ACHN (cell line): ENCODE measurements at places on chromosomes 12 and 14.
A peak's percentile ranks its signal among the peaks of the same experiment; 100 is the strongest.

GRCh38 chr12:4526923-4527546 lies 11.7 kb upstream of the RAD51AP1 start:
- DNase-seq: peak; percentile 64

DNA sequence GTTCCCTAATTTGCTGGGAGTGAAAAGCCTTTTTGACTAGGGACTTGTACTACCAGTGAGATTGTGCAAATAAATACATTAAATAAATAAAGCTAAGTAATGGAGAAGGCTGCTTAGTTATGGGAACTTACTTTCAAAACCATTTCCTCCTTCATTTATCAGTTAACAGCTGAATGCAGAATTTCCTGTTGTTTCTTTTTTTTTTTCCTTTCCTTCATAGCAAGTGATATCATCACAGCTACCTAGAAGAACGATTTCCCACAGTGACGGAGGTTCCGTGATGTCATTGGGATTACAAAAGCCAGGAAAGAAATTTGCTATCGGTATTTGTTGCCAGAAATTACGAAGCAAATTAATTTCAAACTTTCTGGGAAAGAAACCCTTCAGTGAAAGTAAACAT lies 42.1 kb upstream of the SOCS2 start:
- DNase-seq: no peak

DNA sequence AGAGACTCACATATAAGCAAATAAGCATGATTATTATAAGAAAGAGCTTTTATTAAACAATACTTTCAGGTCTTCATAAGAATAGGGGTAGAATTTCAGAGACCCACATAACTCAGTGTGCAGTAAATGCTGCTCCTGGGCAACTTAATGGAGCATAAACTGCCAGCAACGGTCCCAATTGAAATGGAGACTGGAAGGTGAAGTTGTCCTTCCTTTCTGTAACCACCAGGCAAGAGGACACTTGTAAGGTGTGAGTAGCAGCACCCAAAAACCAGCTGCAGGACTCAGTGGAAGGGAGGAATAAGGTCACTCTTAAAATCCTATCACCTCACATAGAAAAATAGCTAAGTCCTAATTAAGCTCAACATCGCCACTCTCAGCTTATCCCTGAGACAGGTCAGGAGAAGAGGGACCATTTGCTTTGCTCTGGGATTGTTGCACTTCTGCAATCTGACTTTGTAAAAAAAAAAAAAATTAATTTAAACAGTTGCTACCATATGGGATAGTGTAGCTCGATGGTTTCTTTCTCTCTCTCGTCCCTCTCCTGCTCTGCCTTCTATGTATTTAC lies 22.7 kb upstream of the LTA4H start:
- DNase-seq: no peak

DNA sequence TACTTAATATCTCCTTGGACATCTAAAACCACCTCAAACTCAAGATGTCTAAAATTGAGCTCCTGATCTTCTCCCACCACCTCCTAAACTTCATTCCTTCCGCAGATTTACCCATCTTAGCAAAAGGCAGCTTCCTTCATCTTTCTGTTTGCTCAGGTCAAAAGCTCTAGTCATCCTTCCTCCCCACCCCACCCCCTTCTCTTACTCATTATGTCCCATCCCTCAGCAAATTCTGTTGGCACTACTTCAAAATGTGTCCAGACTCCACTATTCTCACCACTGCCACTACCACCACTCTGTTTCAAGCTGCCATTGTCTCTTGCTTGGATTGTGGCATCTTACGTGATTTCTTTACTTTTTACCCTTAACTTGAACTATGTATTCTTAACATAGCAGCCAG lies 59.2 kb upstream of the ZDHHC17 start:
- no peak for DNase-seq

GRCh38 chr12:2582631-2583030 lies 212.1 kb upstream of the FKBP4 start:
- no peak for DNase-seq

DNA sequence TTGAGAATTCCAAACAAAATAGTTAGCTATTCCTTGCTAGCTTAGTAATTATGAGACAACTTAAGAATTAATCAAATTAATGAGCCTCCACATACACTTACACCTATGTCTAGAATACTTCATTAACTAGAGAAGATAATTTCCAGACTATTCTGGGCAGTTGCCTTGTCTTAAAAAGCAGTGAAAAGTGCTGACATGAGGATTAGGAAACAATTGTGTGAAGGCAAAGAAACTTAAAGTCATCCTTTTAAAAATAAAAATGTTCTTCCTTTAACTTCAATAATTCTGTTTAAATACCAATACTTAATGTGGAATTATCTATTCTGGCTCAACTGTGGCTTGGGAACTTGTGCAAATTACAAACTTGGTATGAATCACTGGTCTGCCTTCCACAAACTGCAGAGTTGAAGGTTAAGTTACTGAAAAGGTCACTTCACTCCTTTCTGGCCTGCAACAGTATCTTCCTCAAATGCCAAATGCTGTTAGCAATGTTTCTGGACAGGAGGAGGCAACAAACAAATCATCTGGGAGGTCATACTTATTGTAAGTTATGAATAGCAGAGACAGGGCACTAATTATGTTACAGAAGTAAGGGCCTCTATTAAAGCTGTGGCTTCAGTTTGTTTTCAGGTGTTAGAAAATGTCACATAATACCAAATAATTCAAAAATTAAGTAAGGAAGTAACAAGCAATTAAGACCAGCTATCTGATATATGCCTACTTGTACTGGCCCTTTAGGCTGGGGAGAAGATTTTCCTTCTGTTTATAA lies 19.2 kb downstream of the PPTC7 start:
- peak; percentile 36 for DNase-seq

- no peak for DNase-seq
Measured at GRCh38 chr14:52153939-52154338, 85.1 kb upstream of the NID2 start.

- DNase-seq: peak; percentile 19
Measured at GRCh38 chr12:459430-460258, at the start of gene B4GALNT3. B4GALNT3 (plus strand) TSS chr12:459939; CDS start chr12:460377, 438 bp downstream.

GRCh38 chr14:85380881-85381280 lies 149.1 kb upstream of the FLRT2 start:
- DNase-seq: no peak

GRCh38 chr14:22039938-22040780 lies 366.5 kb upstream of the OR4E1 start:
- peak; percentile 15 for DNase-seq

- no peak for DNase-seq
Measured at GRCh38 chr12:53199700-53200099, 7.4 kb downstream of the ITGB7 start.

DNA sequence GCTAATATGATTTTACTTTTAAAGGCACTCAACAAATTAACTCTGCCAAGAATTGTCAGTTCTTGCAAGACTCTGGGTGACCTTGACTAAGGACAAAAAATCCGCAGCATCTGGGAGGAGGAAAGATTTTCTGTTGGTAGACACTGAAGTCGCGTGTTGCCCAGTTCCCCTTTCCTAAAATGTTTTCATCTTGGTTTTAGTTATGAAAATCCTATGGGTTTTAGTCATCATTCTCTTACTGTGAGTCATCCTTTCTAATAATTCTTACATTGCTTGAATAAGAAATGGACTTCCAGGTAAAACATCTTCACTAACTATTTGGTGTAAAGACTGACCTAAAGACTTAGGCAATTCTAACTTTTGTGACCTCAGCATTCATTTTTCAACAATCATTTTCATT lies 9.1 kb downstream of the GSG1 start:
- DNase-seq: peak; percentile 47

GRCh38 chr14:93928184-93929047 lies 1.3 kb downstream of the FAM181A start:
- DNase-seq: no peak

GRCh38 chr12:109766251-109766778 lies 52.7 kb downstream of the FAM222A start:
- no peak for DNase-seq

DNA sequence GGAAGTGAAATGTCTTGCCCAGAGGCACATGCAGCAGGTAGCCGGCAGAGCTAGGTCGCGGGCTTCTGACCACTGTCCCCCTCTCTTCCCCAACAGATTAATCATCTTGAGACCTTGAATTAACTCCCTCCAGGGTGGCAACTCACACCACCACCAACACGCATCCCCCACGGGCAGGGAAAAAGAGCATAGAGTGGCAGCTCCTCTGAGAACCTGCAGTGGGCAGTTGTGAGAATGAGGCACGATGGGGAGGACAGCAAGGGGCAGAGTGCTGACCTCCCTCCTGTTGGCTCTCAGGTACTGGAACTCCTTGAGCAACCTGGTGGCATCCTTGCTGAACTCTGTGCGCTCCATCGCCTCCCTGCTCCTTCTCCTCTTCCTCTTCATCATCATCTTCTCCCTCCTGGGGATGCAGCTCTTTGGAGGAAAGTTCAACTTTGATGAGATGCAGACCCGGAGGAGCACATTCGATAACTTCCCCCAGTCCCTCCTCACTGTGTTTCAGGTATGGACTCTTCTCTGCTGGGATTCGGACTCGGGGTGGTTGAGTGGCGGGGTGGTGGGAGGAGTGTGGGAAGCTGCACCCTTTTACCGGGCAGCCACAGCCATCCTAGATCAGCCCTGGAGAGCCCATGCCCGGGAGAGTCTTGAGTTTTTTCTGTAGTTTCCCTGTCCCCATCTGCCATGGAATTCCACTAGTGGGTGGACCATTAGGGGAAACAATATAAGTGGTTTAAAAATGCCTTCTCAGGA lies 213.3 kb upstream of the FKBP4 start:
- DNase-seq: no peak

GRCh38 chr14:96582995-96583394 lies 80.8 kb downstream of the PAPOLA start:
- no peak for DNase-seq

GRCh38 chr14:66603945-66604344 lies 96.0 kb downstream of the GPHN start:
- DNase-seq: no peak

DNA sequence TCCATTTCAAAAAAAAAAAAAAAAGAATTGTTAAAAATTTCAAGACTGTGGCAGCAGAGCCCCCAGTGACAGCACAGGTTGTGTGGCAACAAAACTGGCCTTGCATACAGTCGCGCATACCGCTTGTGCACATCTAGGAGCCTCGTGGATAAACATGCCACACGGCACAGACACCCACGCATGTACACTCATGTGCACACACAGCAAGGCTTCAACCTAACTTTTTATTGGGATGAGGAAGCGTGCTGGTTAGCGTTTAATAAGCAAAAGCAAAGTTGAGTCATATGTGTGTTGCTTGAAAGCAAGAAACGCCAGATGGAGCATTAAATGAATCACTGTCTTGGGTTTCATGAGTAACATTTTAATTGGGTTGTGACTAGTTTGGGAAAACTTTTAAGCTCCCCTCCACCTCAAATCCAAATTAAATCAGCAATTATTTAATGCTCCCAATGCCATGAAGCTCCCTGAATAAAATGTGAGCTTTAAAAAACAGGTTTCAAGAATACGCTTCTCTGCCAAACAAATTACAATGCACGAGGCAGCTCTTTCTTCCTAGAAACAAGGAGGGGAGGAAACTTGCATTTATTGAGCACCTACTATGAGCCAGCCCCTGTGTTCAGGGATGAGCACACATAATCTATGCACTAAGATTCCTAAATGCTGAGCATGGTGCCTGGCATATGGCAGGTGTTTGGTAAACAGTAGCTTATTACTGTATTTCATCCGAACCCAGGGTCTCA lies 35.7 kb upstream of the EML1 start:
- peak; percentile 90 for DNase-seq
